Muscle of leg (tissue), 16 donors: ENCODE measurements at places on chromosomes 12 and 14.

DNA sequence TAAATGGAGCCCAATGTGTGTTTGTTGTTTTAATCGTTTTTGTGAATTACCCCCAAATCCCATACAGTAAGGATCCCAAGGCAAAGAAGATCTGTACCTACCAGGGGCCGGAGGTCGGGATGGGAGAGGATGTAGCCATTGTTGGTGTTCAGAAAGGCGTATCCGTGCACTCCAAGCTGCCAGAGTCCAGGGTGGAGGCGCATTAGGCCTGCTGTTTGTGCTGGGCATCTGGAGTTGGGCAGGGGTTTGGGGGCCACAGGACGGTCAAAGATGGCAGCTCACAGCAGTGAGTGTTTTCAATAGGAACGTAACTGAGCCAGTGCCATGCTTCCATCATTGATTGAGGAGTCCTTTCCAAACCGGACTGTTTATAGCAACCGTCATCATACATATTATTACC is 40.2 kb downstream of the CACNA2D4 start:
- DNase-seq, result no peak

DNA sequence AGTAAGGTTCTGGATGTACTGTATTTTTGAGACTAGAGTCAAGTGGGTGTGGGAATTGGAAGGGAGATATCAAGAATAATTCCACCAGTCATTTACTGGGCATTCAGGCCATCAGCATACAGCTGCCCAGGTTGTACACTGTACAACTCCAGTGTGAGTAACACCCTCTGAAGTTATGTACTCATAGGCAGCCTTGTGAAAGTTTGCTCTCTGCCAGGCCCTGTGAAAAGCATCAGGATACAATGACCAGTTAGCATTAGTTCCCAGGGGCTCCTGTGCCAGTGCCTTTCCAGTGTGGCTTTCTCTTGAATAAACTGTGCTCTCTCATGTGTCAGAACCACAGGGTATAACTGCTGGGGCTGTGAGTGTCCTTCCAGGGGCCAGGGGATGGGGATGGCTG is 89.7 kb downstream of the LGMN start:
- no peak for DNase-seq

- no peak for DNase-seq
These were observed 75.4 kb downstream of the CCDC92 start for GRCh38 chr12:123897221-123897620.

DNA sequence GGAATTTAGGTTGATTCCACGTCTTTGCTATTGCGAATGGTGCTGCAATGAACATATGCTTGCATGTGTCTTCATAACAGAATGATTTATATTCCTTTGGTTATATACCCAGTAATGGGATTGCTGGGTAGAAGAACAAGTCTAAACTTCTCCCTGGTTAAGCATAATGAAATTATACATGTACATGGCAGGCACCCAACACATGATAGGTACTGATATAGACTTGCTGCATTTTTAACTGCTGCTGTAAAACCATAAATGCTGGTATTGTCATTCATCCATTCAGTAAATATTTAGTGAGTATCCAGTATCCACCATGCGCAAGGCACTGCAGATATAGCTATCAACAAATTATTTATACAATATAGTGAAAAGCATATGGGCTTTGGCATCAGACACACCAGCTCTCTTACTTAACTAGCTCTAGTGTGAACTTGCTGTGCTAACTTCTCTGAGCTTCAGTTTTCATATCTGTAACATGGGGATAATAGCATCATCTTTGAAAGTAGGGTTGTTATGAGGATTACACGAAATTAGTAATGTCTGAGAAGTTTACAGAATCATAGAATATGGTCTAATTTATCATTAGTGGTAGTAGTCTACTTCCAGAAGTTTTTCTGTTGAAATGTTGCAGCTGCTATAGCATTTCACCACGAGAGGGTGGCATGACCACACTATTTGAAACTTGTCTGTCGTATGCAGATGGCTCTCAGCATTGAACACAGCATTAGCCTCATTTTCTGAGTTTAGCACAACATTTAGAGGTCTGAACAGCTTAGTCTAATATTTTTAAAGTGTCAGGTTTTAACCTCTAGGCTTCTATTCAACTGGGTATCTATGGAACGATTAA is 32.0 kb upstream of the SEL1L start:
- peak; percentile 53 for DNase-seq

GRCh38 chr14:101757064-101757838 is 4.3 kb upstream of the PPP2R5C start:
- DNase-seq, result no peak
